Ammon's horn (tissue), 1 donor: ENCODE measurements at places on chromosomes 7 and 10.

DNA sequence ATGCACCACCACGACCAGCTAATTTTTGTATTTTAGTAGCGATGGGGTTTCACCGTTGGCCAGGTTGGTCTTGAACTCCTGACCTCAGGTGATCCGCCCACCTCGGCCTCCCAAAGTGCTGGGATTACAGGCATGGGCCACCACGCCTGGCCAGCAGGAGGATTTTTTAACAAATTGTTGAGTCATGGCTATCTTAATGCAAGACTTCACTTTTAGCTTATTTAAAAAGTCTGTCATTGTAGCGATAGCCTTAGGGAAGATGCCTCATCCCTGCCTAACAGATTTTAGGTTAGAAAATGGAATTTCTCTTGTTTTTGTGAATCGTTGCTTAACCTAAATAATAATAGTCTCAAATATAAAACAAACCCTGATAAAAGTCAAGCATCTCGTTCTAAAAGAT lies 35.5 kb downstream of the PPP2R2D start:
- DNase-seq = no peak

GRCh38 chr10:113302062-113302461 lies 250.8 kb upstream of the HABP2 start:
- no peak for DNase-seq

- DNase-seq = no peak
Observed at GRCh38 chr7:976901-977325, 1.6 kb upstream of the COX19 start.

DNA sequence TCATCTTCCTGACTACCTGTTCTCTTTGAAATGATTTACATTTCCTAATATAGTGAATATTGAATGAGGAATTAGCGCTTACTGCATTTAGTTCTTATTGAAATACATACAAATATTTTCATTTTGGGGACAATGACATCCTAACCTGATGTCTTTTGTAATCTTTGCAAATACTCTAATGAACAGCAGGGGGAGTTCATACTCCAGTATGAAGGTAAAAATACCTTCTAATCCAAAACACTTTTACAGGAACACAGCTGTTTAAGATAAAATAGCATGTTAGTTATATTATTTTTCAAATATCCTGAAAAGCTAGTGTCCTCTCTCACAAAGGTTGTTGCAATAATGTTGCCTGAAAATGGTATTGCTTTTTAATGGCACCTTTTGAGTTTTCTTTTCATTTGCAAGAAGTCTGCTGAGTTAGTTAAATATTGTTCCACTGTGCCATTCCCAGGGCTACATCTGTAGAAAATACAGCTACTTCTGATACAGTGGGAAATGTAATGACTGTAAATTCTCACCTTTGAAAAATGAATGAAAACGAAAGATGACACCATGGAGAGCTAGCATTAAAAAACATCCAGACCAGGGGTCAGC lies 400.0 kb downstream of the PHF14 start:
- DNase-seq = no peak

GRCh38 chr7:100682228-100682741 lies 8.7 kb downstream of the GNB2 start:
- no peak for DNase-seq

DNA sequence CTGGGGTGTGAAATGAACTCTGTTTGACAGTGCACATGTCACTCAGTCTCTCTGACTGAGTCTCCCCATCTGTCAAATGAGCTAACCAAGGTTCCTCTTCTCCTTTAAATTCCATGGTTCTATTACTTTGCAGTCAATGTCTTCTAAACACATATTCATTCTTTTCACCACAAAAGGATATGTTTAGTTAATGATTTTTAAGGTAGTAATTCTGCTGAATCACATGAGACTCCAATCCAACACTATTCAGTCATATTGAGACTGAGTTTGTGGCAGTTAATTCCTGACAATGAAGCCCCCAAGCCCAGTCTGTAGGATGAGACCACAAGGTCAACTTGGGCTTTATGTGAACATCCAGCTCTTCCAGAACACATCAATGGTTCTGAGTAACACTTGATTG lies 85.3 kb downstream of the CALN1 start:
- no peak for DNase-seq
